ENCODE measurements at places on chromosomes 4 and X.

DNA sequence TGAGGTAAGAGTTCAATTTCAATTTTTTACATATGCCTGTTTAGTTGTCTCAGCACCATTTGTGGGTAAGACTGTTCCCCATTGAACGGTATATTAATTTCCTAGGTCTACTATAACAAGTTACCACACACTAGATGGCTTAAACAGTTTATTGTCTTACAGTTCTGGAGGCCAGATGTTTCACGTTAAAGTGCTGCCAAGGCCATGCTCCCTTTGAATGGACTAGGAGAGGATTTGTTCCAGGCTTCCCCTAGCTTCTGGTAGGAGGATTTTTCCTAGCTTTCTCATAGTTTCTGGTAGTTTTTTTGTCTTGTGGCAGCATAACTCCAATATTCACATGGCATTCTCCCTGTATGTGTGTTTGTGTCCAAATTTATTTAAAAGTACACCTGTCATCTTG is 149.3 kb upstream of the CYSLTR1 start:
- no peak for DNase-seq

DNA sequence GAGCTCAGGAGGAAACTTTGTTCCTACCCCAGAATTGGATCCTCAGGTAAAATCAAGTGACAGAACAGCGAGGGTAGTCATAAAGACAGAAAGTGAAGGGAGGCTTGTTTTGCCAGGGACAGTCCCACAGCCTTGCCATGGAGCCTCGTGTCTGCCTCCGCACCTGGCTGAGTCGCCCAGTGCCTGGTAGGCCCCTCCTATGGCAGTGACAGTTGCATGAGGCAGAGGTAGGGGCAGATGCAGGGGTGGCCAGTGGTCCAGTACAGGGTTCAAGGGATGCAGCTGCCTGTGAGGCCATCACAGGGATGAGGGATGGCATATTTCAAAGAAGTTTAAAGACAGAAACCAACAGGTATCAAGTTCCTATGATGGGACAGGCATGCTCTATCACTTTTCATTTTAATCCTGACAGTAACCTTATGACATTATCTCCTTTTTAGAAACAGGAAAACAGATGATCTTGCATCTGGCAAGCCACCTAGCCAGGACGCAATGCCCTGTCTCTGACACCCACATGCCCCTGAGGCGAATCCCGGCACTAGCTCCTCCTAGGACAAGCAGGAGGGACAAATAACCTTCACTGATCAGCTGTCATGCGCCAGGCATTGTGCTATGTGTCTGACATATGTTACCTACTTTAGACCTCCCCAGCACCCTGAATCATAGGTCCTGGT is 127.4 kb upstream of the ENPP6 start:
- DNase-seq = no peak

DNA sequence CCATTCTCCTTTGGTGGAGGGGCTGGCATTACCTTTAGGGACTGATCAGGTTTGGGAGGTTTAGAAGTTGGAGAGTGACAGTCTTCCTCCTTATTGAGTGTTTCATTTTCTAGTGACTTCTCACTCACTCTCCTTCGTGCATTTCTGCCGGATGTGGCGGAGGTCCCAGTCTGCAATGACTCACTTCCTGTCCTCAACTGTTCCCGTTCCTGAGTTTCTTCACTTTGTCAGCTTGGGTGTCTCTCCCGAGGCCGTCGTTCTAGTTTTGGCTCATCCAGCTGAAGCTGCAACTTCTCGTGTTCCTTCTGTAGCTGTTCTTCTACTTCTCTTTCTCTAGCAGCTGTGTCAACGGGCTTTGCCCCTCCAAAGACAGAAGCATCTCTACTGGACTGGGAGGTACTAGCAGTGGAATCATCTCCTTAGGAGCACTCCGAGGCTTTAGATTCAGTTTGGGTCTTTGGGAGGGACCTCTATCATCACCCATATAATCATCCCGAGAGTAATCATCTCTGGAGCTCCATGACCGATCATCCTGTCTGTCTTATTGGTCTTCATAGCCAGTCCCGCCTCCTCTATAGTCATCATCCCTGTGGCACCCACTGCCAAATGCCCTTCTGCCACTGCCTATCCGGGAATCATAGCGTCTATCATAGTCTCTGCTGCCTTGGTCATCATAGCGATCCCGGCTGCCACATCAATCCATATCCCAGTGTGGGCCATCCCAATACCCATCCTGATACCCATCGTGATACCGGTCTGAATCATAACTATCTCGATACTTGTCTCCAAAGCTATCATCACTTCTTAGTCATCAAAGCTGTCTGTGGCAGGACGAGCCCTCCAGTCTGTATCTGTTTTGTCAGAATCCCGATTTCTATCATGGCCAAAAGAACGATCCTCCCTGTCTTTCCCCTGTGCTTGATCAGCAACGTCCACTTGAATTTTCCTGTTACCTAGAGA is 35.3 kb upstream of the VSIG4 start:
- no peak for DNase-seq

- DNase-seq = no peak
Observed at GRCh38 chrX:21176921-21177571, 197.2 kb upstream of the CNKSR2 start.

DNA sequence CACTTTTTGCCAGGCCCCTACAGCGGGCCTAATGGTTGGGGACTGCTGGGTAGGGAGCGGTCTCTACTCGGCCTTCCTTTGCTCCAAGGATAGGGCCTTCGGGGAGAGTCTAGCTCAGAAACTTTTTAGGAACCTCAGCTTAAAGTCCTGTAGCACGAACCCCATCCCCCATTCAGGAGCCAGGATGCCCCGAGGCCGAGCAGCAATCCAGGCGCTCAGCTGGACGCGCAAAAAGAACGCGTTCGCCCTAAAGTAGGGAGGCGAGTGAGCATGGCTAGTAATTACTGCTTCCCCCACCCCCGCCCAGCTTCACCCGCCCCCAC is 9.7 kb downstream of the POU4F2 start:
- DNase-seq = no peak

DNA sequence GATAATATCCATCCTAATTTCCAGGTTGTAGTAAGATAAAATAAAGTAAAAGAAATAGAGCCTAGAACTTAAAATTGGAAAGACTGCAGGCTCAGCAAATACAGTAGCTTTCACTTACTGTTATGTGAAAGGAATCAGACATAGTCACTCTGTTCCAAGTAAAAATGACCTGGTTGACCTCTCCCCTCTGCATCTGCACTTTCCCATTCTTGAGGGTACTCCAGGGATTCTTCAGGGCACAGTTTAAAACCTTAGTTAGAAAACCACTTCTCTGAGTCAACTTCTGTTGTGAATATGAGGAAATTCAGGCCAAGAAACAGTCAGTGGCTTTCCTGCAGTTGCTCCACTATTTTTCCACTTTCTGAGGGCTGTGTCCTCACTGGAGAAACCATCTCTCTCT is 42.9 kb downstream of the FRAS1 start:
- DNase-seq = no peak

- no peak for DNase-seq
Observed at GRCh38 chrX:69110116-69110530, 55.1 kb downstream of the PJA1 start.

- DNase-seq = no peak
Observed at GRCh38 chr4:140856621-140857062, 100.5 kb upstream of the TBC1D9 start.
